NCI-H510A treated with DMSO at 0.1 percent for 48 hours (cell line): ENCODE measurements at places on chromosomes 2 and 18.

GRCh38 chr2:128312411-128312810 is 6.3 kb downstream of the HS6ST1 start:
- no peak for DNase-seq

GRCh38 chr2:147739508-147739907 is 105.3 kb upstream of the ACVR2A start:
- DNase-seq: no peak

- DNase-seq: no peak
These were observed 5.9 kb upstream of the PARD6G start for GRCh38 chr18:80253236-80253635.

DNA sequence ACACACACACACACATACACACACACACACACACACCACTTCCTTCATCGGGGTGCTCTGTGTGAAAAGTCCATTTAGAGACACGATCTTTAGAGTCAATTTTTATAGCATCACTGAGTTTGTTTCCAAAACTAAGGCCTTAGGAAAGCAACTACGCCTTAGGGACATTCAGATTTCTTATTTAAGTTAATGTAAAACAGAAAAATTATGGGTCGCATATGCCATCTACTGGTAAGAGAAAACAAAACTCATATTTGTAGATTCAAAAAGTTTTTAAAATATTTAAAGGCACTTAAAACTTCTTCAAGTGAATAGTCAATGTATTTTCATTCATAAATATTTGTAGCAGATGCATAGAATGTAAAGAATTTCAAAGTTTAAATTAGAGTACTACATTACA is 166.2 kb downstream of the ATAD2B start:
- peak; percentile 40 for DNase-seq

GRCh38 chr18:76538846-76539245 is 43.8 kb upstream of the ZNF516 start:
- no peak for DNase-seq

- no peak for DNase-seq
These were observed 167.3 kb upstream of the CYRIA start for GRCh38 chr2:16832910-16833309.
